ENCODE measurements at places on chromosomes 2 and 18. TPM values are rescaled to one million over a fixed set of nuclear protein-coding genes. Genes with fewer than 3 reads are reported as not detected.

The ERCC3 gene
- 39.9 TPM for total RNA-seq

DNA sequence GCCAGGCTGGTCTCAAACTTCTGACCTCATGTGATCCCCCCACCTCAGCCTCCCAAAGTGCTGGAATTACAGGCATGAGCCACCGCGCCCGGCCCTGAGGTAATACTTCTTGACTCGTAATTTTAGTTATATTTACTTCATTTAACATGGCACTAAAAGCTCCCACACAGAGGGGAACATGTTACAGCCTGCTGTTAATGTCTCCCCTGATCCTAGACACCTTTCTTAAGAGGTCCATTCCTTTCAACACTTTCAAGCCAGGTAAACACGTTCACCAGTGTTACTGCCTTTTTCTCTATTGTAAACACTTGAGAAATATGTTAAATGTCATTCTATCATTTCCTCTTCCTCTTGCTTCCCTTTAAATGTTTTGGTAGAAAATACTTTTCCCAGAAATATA is 161.4 kb downstream of the METTL4 start:
- no peaks in the 10 kb centered on the region for H3K36me3 ChIP-seq
- no peak overlapping the region for H3K4me3 ChIP-seq

DNA sequence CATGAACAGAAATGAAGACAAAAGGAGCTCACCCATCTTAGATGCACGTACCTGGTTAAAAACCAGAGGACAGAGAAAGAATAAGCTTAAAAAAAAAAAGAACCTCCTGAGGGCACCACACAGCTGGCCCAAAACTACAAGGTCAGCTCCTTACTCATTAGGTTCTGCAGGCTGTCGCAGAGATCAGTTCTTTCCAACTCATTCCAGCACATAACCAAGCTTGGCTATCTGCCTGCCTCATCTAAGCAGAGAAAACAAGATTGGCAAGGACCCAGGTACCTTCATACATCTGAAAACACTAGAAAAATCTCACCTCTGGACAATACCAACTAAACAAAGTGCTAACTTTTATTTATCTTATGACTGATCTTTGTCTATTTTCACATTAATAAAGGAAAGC is 89.9 kb downstream of the NOL10 start:
- no peak overlapping the region for H3K27ac ChIP-seq
- no peak overlapping the region for H3K4me3 ChIP-seq
- no peaks in the 10 kb centered on the region for H3K4me1 ChIP-seq
- DNase-seq: no peak

GRCh38 chr2:240459401-240460252 is 24.2 kb downstream of the GPC1 start:
- peaks cover 26% of the 10 kb centered on the region for H3K4me1 ChIP-seq
- peaks cover 33% of the 10 kb centered on the region for H3K27me3 ChIP-seq
- no peaks in the 10 kb centered on the region for H3K36me3 ChIP-seq
- no peak for DNase-seq

GRCh38 chr2:190576573-190576972 is 42.1 kb upstream of the NEMP2 start:
- H3K4me1 ChIP-seq: peaks cover 38% of the 10 kb centered on the region
- H3K27ac ChIP-seq: no peak overlapping the region
- DNase-seq: no peak

DNA sequence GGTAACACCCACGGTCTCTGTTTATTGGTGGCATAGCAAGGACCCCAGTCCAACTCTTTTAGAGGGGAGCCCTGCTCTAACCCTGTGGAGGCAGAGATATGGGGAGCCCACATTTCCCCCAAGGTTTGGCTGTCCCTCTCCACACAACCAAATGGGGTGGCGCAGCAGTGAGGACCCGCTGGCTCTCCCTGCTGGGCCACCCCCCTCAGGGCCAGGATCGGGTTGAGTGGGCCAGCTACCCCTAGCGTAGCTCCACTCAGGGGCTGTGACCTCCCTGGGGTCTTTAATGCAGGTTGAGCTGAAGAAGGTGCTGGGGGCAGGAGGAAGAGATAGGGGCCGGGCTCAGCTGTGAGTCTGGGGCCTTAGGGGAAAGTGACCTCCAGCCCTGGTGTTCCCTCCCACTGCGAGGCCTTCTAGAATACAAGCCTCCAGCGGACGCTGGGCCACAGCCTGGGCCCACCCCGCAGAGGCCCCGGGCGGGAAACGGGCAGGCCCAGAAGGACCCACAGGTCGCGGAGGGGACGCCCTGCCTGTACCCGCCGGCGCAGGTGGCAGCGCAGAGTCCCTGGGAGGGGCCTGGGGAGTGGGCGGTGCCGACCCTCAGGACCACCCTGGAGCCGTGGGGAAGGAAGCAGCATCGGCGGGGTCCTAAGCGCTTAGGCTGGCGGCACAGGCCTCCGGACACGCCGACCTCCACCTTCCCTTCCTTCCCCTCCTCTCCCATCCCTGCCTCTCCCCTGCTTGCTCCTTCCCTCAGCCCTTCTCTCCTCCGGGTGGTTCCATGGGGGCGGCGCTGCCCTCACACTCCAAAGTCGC is 9.6 kb downstream of the CROCC2 start:
- H3K27me3 ChIP-seq: peaks cover 42% of the 10 kb centered on the region
- no peak overlapping the region for H3K27ac ChIP-seq
- H3K4me3 ChIP-seq: no peak overlapping the region
- H3K4me1 ChIP-seq: peaks cover 27% of the 10 kb centered on the region
- DNase-seq: no peak

GRCh38 chr2:39736640-39737039 is 42.4 kb downstream of the THUMPD2 start:
- no peaks in the 10 kb centered on the region for H3K27me3 ChIP-seq
- H3K36me3 ChIP-seq: peaks cover 83% of the 10 kb centered on the region
- no peaks in the 10 kb centered on the region for H3K4me1 ChIP-seq
- no peak for DNase-seq
- no peak overlapping the region for H3K27ac ChIP-seq
- no peak overlapping the region for H3K4me3 ChIP-seq

GRCh38 chr2:223943561-223944008 is 1.6 kb downstream of the WDFY1 start:
- H3K4me3 ChIP-seq: peak overlapping the region; percentile 78
- peaks cover 15% of the 10 kb centered on the region for H3K4me1 ChIP-seq
- H3K27me3 ChIP-seq: no peaks in the 10 kb centered on the region

GRCh38 chr2:178865999-178866398 is 58.8 kb upstream of the TTN start:
- no peak for DNase-seq
- no peaks in the 10 kb centered on the region for H3K36me3 ChIP-seq
- H3K27me3 ChIP-seq: no peaks in the 10 kb centered on the region
- H3K4me3 ChIP-seq: no peak overlapping the region

DNA sequence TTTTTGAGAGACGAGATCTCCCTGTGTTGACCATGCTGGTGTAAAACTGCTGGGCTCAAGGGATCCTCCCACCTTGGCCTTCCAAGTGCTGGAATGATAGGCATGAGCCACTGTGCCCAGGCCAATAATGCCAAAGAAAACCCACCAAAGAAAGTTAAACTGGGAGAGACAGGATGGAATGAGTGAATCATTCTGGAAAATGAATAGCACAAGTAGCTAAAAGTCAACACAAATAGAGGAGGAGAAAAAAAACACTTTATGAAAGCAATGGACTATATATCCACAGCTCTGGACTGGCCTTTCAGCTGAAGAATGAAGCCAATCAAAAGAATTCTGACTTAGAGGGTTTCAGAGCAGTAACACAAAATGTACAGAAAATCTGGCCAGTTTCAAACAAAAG is 23.9 kb downstream of the IAH1 start:
- H3K4me1 ChIP-seq: no peaks in the 10 kb centered on the region
- no peak overlapping the region for H3K4me3 ChIP-seq
- H3K36me3 ChIP-seq: peaks cover 73% of the 10 kb centered on the region
- DNase-seq: no peak
- no peaks in the 10 kb centered on the region for H3K27me3 ChIP-seq
- H3K27ac ChIP-seq: no peak overlapping the region

- H3K36me3 ChIP-seq: no peaks in the 10 kb centered on the region
- H3K27ac ChIP-seq: no peak overlapping the region
- H3K4me1 ChIP-seq: no peaks in the 10 kb centered on the region
Measured at GRCh38 chr18:24246143-24246542, 107.3 kb downstream of the CABYR start.

DNA sequence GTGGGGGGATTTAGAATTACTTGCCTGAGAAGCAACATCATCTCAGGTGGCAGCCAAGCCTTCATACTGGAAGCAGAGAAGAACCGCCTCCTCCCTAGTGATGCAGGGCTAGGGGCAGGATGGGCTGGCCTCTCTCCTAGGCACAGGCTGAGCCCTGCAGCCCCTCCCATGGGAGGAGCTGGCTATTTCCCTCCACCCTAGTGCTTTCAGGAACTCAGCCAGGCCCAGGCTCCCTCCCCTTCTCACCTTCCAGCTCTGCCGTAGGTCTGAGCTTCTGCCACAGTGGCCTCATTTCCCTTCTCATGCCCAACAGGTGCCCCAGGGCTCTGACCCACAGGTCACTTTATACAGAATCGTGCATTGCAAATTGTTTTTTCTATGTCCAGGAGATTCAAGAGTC is 31.0 kb downstream of the CENPA start:
- H3K4me3 ChIP-seq: no peak overlapping the region
- H3K4me1 ChIP-seq: peaks cover 5% of the 10 kb centered on the region
- no peak overlapping the region for H3K27ac ChIP-seq

- DNase-seq: no peak
- no peak overlapping the region for H3K4me3 ChIP-seq
- H3K27ac ChIP-seq: no peak overlapping the region
Measured at GRCh38 chr2:207328944-207329386, 163.2 kb upstream of the KLF7 start.

The CD207 gene
- total RNA-seq: not detected

- no peak overlapping the region for H3K27ac ChIP-seq
- H3K4me3 ChIP-seq: no peak overlapping the region
- no peak for DNase-seq
- H3K4me1 ChIP-seq: no peaks in the 10 kb centered on the region
- peaks cover 19% of the 10 kb centered on the region for H3K27me3 ChIP-seq
- H3K36me3 ChIP-seq: no peaks in the 10 kb centered on the region
Measured at GRCh38 chr18:8277270-8277669, 332.0 kb upstream of the RAB12 start.

- H3K27ac ChIP-seq: no peak overlapping the region
- peaks cover 23% of the 10 kb centered on the region for H3K4me1 ChIP-seq
- H3K36me3 ChIP-seq: no peaks in the 10 kb centered on the region
- H3K4me3 ChIP-seq: no peak overlapping the region
- no peaks in the 10 kb centered on the region for H3K27me3 ChIP-seq
Measured at GRCh38 chr2:96960153-96960961, 26.0 kb downstream of the FAM178B start.

GRCh38 chr2:237601453-237602116 is 11.1 kb upstream of the RAB17 start:
- DNase-seq: no peak
- H3K4me1 ChIP-seq: no peaks in the 10 kb centered on the region
- H3K4me3 ChIP-seq: no peak overlapping the region
- H3K36me3 ChIP-seq: no peaks in the 10 kb centered on the region
- H3K27ac ChIP-seq: no peak overlapping the region

DNA sequence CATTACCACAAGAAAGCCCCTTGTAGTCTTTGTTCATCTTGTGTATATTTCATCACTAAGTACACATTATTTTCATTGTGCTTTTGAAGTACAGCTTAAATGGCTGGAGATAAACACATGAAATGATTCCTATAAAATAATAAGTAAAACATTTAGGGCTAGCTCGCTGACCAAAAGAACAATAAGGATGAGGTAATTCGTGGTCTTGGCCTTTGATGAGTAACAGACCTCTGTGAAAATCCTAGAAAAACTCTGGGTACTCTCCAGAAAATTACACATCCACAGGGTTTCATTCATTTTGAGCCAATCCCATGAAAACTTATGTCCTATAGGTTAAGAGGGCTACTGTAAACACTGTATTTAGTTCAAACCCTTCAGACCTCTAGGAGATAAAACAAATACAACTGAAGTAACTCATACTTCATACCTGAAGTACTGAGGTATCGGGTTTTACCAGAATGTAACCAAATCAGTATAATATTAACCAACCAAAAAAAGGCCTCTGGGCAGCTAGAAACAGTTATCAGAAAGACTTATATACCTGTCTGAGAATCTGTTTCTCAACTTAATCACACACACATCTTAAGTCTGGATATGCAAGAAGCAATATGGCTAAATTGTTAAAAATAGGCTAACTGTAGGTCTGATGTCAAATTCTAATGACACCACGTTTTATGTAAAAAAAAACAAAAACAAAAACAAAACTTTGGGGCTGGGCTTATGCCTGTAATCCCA is 31.0 kb downstream of the CFAP36 start:
- H3K4me1 ChIP-seq: no peaks in the 10 kb centered on the region
- no peaks in the 10 kb centered on the region for H3K27me3 ChIP-seq
- H3K4me3 ChIP-seq: no peak overlapping the region
- H3K36me3 ChIP-seq: peaks cover 46% of the 10 kb centered on the region
- H3K27ac ChIP-seq: no peak overlapping the region

The UGT1A8 gene
- not detected for total RNA-seq

The TP53I3 gene
- 6.1 TPM for total RNA-seq

DNA sequence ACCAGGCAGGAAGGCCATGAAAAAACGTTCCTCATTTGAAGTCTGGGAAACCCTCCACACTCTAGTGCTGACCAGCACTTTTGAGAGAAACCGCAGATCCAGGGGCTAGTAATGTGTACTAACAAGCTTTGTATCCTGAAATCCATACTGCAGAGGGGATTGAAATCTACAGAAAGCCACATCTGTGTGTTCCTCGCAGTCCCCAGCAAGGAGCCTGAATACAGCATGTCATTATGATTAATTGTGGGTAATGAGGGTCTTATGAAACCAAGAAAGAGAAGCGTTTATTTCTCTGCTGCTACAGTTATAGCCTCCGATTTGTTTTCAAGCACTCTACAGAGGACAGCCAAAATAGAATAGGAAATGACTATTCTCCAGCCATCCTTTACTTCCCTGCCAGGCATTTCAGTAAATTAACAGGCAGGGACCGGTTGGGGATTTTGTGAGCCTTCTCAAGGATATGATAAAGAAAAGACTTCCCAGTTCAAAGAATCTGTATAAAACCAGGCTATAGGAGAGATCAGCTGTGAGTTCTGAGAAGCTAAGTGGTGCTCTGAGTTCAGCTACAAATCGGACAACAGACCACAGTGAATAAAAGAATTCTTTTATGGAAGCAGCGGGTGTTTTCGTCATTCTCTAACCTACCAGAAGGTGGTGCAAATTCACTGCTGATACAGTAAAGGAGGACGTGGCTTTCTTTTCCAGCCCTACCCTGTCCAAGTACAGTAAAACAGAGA is 133.4 kb downstream of the INSIG2 start:
- DNase-seq: peak; percentile 46
- no peaks in the 10 kb centered on the region for H3K36me3 ChIP-seq
- peaks cover 15% of the 10 kb centered on the region for H3K27me3 ChIP-seq
- no peak overlapping the region for H3K4me3 ChIP-seq
- H3K4me1 ChIP-seq: peaks cover 7% of the 10 kb centered on the region
- no peak overlapping the region for H3K27ac ChIP-seq

The ZSWIM2 gene
- not detected for total RNA-seq

The LINC00305 gene
- total RNA-seq: not detected

DNA sequence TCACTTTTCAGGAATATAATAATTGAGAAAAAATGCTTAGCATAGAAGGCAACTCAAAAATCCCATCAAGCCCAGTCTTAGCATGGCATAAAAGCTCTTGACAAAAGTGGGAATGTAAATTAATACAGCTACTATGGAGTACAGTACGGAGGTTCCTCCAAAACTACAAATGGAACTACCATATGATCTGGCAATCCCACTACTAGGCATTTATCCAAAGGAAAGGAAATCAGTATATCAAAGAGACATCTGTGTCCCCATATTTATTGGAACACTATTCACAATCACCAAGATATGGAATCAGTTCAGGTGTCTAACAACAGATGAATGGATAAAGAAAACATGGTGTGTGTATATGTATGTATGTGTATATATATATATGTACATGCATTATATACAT is 28.8 kb downstream of the ITGAV start:
- DNase-seq: no peak
- H3K27me3 ChIP-seq: no peaks in the 10 kb centered on the region
- peaks cover 4% of the 10 kb centered on the region for H3K36me3 ChIP-seq
